ENCODE measurements at places on chromosomes 2 and 18. TPM values are rescaled to one million over a fixed set of nuclear protein-coding genes. Genes with fewer than 3 reads are reported as not detected.

CIB4 gene
- total RNA-seq, result not detected

CCDC85A gene
- total RNA-seq, result under 0.01 TPM

LRP2 gene
- not detected for total RNA-seq

DSC2 gene
- total RNA-seq, result 1.1 TPM

ANKRD30B gene
- not detected for total RNA-seq

TFPI gene
- 850 TPM for total RNA-seq

FN1 gene
- 27,606 TPM for total RNA-seq

CCL20 gene
- 0.65 TPM for total RNA-seq

ACMSD gene
- total RNA-seq, result not detected
